ENCODE measurements at places on chromosomes 13 and 19. TPM values are rescaled to one million over a fixed set of nuclear protein-coding genes. Genes with fewer than 3 reads are reported as not detected.

Gene URAD
- polyA plus RNA-seq, result 0.39 TPM

Gene VSIG10L
- polyA plus RNA-seq, result 5.7 TPM

Gene C13orf42
- 0.05 TPM for polyA plus RNA-seq

- DNase-seq, result no peak
- H3K27me3 ChIP-seq, result no peaks in the 10 kb centered on the region
- H3K36me3 ChIP-seq, result no peaks in the 10 kb centered on the region
- H3K4me1 ChIP-seq, result peaks cover 19% of the 10 kb centered on the region
- no peak overlapping the region for H3K27ac ChIP-seq
Observed at GRCh38 chr13:51643105-51643881, 59.0 kb downstream of the WDFY2 start.

DNA sequence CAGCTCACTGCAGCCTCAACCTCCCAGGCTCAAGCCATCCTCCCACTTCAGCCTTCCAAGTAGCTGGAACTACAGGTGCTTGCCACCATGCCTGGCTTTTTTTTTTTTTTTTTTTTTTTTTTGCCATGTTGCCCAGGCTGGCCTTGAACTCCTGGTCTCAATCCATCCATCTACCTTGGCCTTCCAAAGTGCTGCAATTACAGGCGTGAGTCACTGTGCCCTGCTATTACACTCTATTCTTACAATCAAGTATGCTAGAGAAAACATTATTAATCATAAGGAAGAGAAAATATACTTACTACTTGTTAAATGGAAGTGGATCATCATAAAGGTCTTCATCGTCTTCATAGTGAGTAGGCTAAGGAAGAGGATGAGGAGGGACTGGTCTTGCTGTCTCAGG lies 93.3 kb upstream of the DOCK9 start:
- no peak overlapping the region for H3K4me3 ChIP-seq
- H3K4me1 ChIP-seq, result peaks cover 2% of the 10 kb centered on the region
- no peak overlapping the region for H3K27ac ChIP-seq
- no peak for DNase-seq
- no peaks in the 10 kb centered on the region for H3K27me3 ChIP-seq
- H3K36me3 ChIP-seq, result no peaks in the 10 kb centered on the region

DNA sequence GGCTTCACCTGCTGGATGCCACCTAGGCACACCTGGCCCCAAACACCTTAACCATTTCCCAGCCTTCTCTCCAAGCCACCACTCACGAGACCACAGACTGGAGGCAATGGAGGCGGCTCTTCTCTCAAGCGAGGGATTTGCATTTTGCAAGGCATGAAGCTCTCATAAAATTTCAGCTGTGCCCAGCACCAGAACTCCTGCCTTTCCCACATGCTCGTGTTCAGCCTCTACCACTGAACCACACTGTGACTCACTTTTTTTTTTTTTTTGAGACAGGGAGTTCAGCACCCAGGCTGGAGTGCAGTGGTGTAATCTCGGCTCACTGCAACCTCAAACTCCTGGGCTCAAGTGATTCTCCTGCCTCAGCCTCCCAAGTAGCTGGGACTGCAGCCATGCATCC lies 10.6 kb downstream of the NANOS3 start:
- no peak overlapping the region for H3K4me3 ChIP-seq
- H3K36me3 ChIP-seq, result no peaks in the 10 kb centered on the region
- DNase-seq, result no peak
- peaks cover 42% of the 10 kb centered on the region for H3K4me1 ChIP-seq
